ENCODE measurements at places on chromosomes 12 and 14. TPM values are rescaled to one million over a fixed set of nuclear protein-coding genes. Genes with fewer than 3 reads are reported as not detected.

RNF212B gene
- total RNA-seq = 1.2 TPM

SERPINA12 gene
- total RNA-seq = 0.60 TPM

COL2A1 gene
- total RNA-seq = 32.7 TPM

LYZ gene
- total RNA-seq = 282 TPM

RTL1 gene
- 2.6 TPM for total RNA-seq

HOXC9 gene
- total RNA-seq = 0.10 TPM

All from hepatocyte (in vitro differentiated cells).